ENCODE measurements at places on chromosomes 13 and 19. TPM values are rescaled to one million over a fixed set of nuclear protein-coding genes. Genes with fewer than 3 reads are reported as not detected.
A peak's percentile ranks its signal among the peaks of the same experiment; 100 is the strongest.

GRCh38 chr19:16418597-16418962, 53.2 kb downstream of the EPS15L1 start:
- DNase-seq, result no peak

DNA sequence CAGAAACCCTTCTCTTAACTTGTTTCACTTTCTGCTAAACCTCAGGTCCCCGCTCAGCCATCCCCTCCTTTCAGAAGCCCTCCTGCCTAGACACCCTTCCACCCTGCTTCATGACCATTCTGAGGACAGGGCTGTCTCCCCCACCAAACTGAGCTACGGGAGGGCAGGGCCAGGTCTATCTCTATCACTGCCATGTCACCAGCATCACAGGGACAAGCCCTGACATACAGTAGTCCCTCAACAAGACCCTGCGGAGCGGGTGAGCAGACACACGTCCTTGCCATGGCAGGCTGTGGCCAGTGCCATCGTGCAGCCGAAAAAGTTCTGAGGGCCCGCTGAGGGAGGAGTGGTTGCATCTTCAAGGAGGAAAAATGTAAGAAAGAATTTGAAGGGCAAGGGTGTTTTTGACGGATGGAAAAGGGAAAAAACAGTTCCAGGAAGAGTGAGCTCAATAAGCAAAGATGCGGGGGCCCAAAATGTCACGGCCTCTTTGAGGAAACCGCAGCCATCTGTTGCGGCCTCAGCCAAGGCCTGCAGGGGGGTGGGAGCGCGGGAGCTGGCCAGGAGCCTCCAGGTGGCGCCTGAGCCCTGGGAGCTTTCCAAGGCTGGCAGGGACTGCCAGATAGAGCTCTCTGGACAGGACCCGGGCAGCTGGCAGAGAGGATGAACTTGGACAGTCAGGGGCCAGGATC, 8.1 kb downstream of the PTGIR start:
- peak; percentile 86 for DNase-seq

DNA sequence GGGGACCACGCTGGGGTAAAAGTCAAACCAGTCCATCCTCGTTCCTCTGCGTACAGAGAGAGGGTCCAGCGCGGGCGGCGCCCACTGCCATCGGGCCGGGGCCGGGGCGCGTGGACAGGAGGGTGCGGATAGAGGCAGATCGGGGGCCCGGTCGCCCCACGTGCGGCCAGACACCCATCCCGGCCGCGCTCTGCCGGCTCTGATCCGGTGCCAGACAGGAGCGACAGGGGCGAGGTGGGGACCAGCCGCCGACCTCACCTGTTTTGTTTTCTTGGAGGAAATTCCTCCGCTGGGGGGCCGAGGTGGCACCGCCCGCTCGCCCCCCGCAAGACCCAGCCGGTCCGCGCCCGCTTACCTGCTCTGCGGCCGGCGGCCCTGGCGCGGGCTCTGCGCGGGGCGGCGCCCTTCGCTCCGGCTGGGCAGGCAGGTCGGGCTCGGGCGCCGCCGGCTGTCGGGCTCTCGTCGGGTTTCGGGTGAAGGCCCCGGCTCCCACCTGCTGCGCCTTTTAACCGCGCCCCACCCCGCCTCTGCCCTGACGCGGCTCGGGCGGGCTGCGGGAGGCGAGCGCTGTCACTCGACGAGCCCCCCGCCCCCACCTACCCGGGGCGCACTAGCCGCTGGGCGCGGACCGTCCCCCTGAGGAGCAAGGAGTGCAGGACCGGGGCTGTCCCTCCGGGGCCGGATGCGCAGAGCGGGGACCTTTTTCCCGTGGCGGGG, at the start of gene GJB6:
TSS of gene GJB6 (minus strand) at position 481 of the 717 bp plus-strand sequence. CDS start 8,839 bp downstream, outside the sequence.
- DNase-seq, result peak; percentile 39

DNA sequence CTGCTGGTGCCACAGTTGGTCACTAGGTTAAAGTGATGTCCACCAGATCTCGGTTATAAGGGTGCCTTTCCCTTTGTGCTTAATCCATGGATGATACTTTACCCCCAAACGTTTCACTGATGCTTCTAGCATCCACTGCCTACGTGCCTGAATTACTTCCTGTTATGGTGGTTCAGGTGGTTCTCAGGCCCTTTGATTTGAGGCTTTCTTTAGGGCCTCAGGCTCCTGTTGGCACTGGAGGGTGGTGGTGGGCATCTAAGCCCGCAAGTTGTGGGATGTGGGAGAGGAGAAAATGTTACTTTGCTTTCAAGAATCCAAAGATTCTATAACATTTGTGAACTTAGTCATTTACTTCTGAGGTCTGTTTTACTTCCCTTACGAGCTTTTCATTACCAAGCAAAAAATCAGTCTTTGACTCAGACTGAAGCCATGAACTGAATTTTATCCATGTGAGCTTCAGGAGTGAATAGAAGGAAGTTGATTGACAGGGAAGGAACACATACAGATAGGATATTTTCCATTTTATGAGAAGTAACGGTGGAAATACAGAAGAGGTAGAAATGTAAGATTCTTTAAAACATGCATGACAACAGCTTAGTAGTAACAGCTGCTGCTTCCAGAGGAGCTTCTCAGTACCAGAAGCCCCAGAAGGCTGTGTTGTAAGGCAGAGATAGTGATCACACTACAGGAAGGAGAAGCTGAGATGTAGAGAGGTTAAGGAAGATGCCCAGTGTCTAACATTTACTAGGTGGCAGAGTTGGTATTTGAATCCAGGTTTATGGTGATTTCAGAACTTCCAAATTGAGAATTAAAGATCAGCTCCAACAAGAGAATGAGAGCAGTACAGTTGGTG, 65.0 kb downstream of the ARHGEF7 start:
- DNase-seq, result no peak

Gene ZNF541
- total RNA-seq, result not detected

Measured in Calu3 (cell line).